Mesothelial cell of epicardium (in vitro differentiated cells): ENCODE measurements at places on chromosomes 2 and 18.

- DNase-seq, result no peak
Observed at GRCh38 chr18:26454192-26454591, 94.2 kb downstream of the KCTD1 start.

DNA sequence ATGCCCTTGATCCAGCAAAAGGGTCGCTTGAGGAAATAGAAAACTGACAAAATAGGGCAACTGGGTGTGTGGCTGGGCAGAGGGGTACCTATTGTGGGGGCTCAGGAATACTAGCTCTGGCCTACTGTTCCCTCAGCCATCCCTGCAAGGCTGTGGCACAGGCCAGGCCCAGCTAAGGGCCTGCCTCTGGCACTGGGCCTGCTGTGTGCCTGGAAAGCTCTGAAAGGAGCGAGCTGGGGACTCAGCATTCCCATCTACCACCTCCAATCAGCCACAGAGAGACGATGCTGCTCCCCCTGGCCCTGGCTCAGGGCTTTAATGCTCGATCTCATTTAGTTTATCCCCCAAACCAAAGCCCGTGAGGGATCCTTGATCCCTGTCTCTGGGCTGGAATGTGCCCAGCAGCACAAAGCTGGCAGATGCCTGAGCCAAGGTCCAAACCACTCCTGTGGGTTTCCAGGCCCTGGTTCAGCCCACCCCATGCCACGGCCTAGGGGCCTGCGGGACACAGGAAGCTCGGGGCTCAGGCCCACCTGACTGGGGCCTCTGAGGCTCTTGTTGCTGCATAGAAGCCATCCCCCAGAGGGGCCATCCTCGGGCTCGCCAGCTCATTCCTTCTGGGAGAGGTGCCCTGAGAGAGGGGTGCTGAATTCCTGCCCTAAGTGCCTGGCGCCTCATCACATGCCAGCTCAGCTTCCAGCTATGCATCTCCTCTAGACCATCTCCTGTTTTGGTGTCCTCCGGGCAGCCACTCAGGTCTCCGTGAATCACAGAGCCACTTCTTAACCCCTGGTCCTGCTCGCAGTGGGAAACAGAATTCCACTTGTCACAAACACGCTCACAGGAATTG is 43.0 kb upstream of the KCNF1 start:
- DNase-seq, result no peak

GRCh38 chr2:180062178-180062577 is 55.1 kb upstream of the CWC22 start:
- no peak for DNase-seq

DNA sequence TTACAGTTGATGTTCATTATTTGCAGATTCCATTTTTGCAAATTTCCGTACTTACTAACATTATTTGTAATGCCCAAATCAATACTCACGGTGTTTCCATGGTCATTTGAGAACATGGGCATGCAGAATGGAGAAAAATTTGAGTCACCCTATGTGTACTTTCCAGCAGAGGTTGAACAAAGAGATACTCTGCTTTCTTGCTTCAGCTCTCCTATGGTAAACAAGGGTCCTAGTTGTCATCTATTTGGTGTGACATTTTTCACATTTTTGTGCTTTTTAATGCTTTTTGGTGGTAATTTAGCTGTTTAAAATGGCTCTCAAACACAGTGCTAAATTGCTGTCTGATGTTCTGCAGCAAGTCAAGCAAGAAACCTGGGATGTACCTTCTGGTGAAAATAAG is 444.4 kb upstream of the CELF4 start:
- no peak for DNase-seq

GRCh38 chr2:170548304-170548703 is 166.8 kb upstream of the SP5 start:
- no peak for DNase-seq

GRCh38 chr2:12921321-12921720 is 204.6 kb downstream of the TRIB2 start:
- DNase-seq, result no peak

DNA sequence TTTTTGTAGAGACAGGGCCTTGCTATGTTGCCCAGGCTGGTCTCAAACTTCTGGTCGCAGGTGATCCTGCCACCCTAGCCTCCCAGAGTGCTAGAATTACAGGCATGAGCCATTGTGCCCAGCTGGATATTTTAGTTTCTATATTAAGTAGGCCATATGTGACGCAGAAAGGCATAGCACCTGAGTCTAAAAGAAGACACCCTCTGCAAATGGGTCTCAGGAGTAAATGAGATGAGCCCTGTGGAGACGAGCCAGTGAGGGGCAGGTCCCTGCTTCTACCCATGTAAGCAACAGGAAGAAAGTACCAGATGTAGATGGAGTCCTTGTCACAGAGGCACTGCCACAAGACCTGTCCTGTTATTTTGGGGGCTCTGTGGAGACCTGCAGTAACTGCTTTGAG is 322.4 kb downstream of the PTPRM start:
- DNase-seq, result no peak

DNA sequence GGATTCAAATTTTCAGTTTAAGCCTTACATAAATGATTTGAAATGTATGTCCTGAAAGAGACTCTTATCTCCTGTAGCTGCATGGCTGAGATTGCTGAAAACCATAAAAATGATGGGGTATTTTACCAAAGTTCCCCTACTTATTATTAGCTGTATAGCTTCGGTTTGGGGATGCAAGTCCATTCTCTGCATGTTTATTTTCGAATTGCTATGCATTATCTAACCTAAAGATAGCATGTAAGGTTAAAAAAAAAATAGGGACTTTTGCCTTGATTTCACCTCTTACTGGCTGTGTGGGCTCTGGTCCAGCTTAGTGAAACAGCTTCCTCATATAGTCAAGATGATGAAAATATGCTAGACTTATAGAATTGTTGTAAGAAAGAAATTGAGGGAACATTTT is 14.0 kb upstream of the ACOXL start:
- DNase-seq, result no peak

DNA sequence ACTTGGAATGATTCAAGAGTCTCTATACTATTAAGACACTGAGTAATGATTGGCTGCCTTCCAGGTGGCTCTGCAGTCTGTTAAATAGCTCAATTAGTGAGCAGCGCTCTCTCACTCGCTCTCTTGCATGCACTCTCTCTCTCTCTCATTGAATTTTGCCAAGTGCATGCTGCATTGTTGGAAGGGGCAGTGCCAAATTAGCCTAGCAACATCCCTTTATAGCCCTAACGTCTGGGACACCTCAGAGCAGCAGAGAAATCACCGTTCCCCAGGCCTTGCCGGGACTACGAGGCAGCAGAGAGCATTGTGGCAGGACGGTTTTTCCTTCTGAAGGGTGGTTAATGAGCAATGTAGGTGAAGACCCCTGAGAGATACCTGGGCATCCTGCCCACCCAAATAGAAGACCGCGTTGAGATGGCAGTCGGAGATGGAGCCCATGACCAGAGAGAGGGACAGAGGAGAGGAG is 447.6 kb upstream of the POU3F3 start:
- DNase-seq, result no peak

- no peak for DNase-seq
Observed at GRCh38 chr2:9021563-9022211, 18.2 kb upstream of the MBOAT2 start.

DNA sequence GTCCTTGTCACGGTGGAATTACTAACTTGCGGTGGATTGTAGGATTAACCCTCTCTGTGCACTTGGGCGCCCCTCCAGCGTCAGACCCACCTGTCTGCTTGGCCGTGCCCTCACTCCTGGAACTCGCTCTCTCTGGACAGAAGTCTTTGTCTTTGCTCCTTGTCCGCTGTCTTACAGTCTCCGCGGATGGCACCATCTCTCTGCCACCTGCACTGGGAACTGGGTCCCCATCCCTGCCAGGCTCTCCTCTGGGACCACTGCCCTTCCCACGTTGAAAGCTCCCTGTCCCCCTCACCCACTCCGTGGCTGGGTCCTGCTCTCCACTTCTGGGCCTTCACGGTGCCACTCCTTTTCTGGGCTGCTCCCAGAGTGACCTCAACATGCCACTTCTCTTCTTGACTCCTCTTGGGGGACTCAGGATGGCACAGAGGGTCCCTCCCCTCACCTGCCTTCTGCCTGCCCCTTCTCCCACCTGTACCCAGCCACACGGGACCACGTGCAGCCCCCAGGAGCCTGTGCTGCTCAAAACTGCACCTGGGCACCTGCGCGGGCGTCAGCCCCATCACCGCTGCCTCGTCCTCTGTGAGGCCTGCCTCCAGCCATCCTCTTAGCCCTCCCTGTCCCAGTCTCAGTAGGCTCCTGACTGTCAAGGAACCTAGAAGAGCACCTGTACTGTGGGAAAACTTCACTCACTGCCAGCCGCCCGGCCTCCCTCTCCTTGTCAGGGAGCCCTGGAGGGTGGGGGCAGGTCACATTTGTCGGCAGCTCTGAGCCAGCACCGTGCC is 11.1 kb downstream of the CNDP2 start:
- no peak for DNase-seq

DNA sequence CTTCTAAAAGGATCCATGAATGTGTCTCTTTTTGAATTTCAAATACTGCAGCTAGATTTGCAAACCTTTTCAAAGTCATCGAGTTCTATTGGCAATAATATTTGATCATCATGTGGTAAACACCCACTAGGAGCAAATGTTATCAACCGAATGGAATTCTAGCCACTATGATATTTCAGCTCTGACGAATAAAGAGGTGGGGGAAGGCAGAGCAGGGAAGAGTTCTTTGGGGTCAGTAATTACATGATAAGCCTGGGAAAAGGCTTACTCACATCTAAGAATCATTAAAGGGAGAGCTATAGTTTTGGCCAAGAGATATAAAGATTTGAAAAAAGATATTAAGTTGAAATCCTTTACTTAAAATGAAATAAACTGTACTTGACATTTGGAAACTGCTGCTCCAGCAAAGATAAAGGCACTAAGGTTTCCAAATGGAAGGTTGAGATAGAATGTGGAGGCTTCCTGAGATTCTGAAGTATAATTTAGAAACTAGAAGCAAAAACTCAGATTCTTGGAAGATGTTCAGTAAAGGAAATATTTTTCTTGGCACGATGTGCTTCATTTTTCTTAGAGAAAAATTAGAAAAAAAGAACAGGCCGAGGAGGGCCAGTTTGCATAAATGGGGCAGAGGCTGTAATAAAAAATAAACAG is 104.7 kb upstream of the ARHGAP28 start:
- DNase-seq, result no peak

DNA sequence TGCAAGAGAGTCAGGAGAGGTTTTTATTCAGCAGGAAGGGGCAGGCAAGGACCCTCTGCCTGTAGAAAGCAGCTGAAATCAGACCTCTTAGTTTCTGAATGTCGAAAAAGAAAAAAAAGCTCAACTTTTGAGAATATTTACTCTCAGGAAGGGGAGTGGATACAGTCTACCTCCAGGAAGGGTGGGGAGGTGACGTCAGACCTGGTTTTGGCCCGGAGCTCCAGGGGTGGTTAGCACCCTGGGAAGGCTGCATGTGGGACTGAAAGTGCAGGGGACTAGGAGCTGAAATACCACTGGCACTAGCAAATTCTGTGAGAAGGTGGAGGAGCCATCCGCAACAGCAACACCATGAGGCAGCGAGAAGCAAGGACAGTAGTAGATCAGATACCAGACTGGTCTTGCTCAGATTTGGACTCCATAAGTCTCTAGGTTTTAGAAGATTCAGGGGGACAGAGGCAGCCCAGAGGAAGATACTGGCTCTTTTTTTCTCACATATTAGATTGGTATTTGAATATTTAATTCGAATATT is 19.8 kb downstream of the MC2R start:
- no peak for DNase-seq

- no peak for DNase-seq
Observed at GRCh38 chr2:160368988-160369930, 124.3 kb downstream of the RBMS1 start.

DNA sequence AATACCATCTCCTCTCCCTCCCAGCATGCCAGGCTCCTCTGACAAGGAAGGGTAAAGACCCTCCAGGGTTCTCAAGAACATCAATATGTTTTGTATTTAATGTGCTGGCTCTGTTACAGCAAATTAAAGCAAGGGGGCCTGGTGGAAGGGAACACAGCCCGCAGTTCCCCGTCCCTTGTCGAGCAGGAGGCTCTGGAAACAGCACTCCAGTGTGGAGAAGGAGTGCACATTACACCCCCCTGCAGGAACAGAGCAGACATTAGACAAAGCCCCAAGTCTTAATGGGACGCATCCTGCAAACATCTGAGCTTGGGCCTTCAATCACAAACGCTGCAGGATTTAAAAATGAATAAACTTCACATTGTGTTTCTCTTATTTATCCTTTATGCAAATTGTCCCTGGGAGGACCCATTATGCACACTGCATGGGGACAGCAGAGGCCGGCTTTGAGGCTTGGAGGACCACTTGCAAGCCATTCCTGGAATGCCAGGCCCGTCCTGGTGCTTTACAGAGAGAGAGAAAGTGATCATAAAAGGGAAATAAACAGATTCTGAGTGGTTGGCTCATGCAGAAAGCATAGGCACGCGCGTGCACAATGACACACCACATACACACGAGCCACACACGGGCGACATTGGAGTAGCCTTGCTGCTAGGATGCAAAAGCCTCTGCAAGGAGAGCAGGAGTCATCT is 328.7 kb downstream of the SMAD2 start:
- no peak for DNase-seq

DNA sequence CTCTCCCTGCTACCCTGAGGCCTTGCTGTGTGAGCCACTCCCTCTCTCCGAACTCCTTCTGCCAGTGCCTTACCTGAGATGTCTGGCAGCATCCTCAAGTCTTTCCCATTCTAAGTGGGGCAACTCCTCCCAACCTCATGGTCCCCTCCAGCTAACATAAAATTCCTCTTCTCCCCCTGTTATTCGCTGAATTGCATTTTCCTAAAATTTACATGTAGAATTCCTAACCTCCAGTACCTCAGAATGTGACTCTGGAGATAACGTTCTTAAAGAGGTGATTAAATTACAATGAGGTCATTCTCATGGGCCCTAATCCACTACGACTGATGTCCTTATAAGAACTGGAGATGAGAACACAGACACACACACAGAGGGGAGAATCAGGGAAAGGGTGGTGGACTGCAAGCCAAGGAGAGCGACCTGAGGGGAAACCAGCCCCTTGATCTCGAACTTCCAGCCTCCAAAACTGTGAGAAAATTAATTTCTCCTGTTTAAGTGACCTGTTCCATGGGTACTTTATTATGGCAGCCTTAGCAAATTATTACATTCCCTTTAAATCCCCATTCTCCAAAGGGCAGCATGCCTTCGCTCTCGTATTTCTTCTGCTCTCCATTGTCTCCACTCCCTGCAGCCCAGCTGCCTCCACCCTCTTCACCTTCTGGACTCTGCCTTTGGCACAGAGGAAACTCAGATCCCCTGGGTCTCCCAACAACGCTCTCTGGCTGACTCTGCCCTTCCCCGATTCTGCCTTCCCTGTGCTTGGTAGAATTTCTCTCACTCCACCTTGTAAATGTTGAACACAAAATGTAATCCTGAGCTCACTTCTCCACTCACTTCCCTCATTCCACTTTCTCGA is 70.5 kb downstream of the TGIF1 start:
- DNase-seq, result no peak
